ENCODE measurements at places on chromosomes 16 and 17. TPM values are rescaled to one million over a fixed set of nuclear protein-coding genes. Genes with fewer than 3 reads are reported as not detected.

DNA sequence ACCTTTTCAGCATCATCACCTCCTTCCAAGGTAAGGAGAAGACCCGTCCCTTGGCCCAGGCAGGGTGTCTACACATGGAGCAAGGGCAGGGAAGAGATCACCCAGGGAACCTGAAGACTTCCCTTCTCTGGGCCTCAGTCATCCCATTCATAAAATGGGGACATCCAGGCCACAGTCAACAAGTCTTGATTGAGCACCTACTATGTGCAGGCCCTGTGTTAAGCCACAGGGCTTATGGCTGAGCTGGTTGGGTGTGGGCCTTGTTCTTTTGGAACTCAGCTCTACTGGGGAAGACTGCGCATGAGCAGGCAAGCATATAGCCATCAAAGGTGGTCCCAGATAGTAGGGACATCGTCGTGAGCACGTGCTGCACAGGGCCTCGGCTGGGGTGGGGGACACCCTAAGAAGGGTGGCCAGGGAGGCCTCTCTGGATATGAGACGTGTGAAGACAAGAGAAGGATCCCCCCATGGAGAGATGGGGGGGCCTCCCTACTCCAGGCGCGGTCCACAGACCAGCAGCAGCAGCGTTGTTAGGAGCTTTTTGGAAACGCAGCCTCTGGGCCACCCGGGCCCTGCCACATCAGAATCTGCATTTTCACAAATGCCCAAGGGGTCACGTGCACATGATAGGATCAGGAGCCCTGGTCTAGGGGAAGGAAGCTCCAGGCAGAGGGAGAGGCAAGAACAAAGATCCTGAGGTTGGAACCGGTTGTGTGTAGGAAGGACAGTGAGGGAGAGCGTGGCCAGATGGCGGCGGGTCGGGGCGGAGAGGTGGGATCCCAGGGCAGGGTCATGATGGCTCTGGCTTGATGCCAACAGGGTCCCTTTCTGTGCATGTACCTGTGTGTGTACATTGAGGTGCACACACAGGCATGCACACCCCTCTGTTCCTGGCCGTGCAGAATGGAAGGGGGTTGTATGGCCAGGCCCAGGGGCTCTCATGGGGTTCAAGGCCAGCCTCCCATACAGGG is 5.9 kb upstream of the ADGRG3 start:
- DNase-seq = no peak

- no peak for DNase-seq
Measured at GRCh38 chr16:58419241-58419990, 27.1 kb downstream of the GINS3 start.

DNA sequence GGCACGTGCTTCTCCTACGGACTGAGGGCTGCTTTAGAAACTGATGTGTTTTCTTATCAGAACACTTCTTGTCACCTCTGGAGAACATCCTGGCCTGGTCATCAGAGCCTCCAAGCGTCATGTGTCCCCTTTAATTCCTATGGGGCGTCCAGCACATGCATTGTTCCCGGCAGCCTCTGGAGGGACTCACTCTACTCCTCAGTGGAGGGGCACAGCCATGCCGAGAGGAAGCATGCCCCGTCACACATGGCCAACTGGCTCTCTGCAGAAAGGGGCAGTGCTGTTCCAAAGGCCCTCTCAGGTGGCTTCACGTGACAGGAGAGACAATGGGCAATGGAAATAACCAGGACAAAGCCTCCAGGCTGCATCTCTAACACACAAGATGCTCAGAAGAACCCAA is 31.8 kb downstream of the CDRT15L2 start:
- no peak for DNase-seq

DNA sequence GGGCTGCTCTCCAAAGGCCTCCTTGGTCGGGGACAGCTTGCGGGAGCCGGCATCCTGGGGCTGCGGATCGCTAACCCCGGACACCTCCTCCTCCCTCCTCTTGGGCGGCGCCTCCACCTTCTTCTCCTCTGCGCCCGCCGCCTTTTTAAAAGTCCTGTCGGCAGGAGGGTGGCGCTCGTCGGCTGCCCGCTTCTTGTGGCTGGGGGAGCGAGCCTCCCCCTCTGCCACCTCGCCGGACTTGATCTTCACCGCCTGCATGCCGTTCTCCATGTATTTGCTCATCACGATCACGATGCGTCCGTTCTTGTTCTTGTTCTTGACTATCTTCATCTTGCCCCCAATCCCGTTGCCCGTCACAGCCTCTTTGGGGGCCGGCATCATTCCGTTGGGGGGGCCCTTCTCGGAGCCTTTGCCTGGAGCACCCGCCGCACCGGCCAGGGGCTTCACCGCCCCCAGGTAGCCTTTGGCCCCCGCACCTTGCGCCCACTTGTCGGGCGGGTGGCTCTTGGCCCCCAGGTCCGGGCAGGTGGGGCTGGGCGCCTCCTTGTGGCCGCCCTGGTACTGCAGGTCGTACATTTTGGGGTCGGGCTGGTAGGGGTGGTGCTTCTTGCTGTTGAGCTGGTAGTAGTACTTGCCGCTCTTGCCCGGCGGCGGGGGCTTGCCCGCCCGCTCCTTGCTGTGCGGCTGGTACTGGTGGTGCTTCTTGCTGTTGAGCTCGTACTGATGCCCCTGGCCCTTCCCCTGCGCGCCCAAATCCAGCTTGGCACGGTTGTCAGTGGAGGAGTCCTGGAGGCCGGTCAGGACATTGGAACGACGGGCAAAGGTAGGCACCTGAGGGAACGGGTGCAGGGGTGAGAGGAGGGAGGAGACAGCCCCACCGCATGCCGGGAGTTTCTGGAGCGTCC is 4.4 kb downstream of the CBX4 start:
- DNase-seq = no peak

- DNase-seq = no peak
Measured at GRCh38 chr17:36640346-36640745, 39.0 kb downstream of the MRM1 start.

GRCh38 chr16:61277849-61278248 is 758.4 kb downstream of the CDH8 start:
- no peak for DNase-seq

DNA sequence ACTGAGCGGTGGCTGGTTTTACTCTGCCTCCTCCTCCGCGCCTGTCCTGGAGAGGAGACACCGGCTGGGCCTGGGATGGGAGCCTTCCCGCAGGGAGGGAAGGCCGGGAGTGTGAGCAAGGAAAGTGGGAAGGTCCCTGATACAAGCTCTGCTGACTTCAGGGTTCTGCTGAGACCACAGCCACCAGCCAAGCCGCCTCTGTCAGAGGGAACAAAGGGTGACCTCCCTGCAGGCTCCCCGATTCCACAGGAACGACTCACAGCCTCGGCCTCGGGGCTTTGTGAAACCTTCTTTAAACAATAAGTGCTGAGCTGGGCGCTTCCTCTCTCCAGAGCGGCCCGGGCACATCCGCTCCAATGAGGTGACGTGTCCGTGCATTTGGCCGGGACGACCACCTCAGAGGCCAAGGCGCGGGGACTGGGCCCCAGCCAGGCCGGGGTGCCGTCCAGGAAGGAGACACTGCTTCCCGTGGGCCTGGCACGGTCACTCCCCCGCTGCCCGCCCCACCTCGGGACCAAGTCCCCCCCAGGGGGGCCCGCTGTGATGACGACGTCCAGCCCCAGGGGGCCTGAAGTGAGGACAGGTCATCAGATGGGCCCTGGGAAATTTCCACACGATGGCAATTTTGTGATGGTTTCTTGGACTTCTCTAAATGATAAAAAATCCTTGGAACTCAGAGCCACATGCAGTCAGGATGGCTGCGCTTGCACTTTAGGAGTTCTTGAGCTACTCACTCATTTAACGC is 11.8 kb upstream of the CIBAR2 start:
- peak; percentile 95 for DNase-seq

Gene TNK1
- total RNA-seq = 2.4 TPM

Data from aorta (tissue), 5 donors.